ENCODE measurements at places on chromosomes 1 and 21.

DNA sequence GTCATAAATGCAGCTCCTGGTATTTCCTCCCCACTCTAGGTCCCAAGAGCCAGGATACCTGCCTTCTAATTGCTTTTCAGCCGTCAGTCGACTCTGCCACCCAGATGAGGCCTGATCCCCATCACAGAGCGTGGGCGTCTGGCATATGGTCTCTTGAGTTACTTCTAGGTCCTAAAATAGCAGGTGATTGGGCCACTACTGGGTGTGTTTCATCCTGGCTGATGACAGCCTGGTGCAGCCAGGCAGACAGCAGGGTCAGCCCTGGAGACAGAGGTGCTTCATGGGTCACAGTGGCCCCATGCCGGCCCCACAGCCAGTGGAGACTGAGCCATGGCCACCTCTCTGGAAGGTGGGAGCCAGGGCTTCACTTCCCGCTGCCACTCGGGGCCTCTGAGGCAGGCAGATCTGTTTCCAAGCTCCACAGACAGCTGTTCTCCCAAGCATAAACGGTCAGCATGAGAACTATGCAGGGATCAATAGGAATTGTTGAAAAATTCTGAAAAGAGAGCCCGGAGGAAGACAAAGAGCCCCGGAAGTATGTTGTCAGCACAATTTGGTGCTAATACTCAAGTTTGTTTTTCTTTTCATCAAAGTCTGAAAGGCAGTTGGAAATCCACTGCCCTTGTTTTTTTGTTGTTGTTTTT lies 83.0 kb downstream of the MAN1C1 start:
- DNase-seq = peak; percentile 23

- no peak for DNase-seq
Measured at GRCh38 chr1:87464022-87464490, 135.4 kb downstream of the LMO4 start.

DNA sequence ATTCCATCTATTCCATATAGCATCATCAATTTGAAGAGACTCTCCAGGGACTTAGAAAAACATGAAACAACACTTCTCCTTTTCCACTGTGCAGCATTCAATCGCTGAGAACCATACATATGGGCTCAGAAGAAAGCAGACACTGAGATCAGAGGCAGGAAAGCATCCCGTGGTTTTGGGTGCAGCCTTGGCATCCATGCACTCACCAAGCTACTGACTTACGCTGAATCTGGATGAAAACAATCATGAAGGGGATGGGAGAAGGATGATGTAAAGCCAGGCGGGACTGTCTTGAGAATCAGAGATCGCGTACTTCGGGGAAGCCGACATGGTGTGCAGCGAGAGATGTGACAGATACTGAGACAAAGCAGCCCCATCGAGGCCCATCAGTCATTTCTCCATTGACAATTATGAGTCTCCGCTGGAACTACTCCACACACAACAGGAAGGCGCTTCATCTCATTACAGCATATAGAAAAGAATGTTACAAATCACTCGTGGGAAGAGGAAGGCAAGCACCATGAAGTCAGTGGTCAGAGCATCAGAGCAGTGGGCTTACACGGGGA lies 2.3 kb upstream of the TIAM1 start:
- no peak for DNase-seq

DNA sequence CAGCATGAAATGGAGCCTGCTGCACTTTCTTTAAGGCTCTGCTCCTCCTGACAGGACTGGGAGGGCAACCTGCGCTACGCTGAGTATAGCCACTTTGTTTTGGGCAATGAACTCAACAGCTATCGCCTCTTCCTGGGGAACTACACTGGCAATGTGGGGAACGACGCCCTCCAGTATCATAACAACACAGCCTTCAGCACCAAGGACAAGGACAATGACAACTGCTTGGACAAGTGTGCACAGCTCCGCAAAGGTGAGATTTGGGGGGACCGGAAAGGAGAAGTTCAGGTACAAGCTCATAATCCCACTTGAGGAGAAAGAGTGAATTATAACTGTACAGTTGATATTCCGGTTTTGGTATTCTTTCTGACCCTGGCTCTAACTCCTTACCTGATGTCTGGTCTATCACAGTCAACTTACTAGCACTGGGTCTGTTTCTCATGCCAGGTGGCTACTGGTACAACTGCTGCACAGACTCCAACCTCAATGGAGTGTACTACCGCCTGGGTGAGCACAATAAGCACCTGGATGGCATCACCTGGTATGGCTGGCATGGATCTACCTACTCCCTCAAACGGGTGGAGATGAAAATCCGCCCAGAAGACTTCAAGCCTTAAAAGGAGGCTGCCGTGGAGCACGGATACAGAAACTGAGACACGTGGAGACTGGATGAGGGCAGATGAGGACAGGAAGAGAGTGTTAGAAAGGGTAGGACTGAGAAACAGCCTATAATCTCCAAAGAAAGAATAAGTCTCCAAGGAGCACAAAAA lies 5.4 kb downstream of the ANGPTL7 start:
- DNase-seq = no peak

DNA sequence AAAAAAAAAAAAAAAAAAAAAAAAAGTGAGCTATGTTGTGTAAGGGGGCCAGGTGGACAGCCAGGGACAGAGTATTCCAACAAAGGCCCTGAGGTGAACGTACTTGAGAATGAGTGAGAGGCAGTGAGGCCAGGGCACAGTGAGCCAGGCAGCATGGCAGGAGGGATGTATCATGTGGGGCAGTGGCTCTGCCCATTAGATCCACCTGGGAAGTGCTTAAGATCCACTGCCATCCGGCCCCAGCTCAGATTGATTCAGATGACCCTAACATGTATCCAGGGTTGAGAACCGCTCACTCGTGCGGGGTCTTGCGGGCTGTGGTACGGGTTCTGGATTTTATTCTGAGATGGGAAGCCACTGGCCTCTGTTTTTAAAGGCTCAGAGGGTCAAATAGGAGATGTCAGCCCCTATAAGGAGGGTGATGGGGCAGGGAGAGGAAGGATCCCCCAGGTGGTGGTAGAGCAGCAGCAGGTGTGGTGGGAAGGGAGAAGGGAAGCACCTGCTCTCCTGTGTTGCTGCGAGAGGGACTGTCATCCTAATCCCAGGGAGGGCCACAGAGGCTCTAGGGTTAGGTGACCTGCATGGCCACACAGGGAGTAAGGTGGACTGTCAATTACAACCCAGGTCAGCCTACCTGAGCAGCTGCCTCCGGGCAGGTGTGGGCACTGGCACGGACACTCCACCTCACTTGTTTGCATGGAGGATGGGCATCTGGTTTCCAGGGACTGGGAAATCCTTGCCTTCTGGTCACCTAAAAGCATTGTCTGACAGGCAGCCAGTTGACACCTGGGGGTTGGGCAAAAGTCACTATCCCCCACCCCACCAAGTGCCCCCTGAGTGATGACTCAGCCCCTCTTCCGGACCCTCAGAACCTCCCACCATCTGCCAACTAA lies 31.6 kb downstream of the CDK18 start:
- no peak for DNase-seq

GRCh38 chr1:25392841-25393240 lies 27.8 kb downstream of the RHCE start:
- no peak for DNase-seq

- DNase-seq = no peak
Measured at GRCh38 chr21:39842741-39843459, 24.3 kb upstream of the PCP4 start.

DNA sequence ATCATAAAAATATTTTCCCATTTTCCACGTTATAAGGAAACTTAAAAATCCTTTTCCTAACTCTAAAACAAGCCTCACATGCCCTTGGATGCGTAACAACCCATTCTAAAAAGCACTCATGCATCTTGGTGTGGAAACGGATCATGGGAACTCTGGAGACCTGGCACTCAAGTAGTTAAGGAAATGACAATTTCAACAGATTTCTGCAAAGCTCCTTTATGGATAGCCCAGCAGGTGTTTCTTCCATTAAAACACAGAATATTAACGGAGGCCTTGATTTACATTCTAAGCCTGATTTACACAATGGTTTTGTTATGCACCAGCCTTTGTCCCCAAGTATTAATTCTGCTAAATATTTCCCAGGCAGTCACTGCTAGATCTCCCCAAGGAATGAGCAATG lies 12.9 kb downstream of the PARS2 start:
- no peak for DNase-seq

GRCh38 chr1:213969958-213970555 lies 17.7 kb upstream of the PROX1 start:
- DNase-seq = no peak

DNA sequence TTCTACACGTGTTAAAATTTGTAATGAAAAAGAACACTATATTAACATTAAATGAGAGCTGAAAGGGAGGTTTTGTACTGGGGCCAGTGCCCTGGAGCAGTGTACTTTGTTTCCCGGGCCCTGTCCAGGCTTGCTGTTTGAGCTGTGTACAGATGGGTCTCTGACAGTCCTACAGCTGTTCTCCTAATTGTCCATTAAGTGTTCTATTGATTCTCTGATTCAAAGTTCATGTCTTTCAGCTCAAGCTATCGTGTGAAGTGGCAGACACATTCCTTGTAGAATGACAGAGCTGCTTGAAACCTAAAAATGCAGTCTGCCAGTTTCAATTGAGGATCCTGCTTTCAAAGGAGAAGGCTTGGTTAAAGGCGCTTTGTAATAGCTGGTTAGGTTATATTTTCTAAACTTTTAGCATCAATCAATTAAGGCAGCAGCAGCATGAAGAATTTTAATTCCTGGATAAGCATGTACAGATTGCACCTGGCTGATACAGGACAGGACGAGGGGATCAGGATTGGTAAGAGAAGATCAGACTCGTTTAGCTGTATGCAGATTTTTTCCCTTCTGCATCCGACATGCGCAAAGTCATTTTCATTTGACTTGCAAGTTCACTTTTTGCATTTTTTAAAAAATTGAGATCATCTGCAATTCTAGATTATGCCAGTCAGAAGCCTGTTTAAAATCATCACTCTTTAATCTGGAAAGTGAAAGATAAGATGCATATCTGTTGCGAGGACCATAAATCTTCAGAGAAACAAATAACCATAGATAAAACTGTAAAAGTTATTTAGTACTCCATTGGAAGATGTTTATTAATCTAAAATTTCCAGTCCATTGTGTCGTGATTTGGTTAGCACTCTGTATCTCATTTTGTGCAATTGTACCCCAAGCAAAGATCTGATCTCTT lies 98.5 kb downstream of the ATG4C start:
- DNase-seq = no peak

GRCh38 chr1:62222321-62222720 lies 27.7 kb downstream of the L1TD1 start:
- DNase-seq = no peak

GRCh38 chr21:34558166-34558565 lies 46.2 kb upstream of the KCNE1 start:
- no peak for DNase-seq

DNA sequence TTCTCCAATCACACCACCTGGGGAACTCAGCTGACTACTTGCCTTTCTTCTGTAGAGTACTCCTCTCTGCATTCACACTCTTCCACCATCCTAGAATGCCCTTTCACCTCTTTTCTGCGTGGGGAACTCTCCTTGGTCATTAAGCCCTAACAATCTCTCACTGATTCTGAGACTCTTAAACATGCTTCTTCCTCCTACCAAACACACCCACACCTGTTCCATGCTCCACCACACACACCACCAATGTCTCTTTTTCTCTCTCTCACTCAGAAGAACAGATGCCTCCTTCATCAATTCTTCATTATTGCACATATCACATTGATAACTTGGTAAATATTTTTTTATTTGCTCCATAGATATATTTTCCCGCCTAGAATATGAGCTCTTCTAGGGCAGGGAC lies 53.6 kb downstream of the WARS2 start:
- no peak for DNase-seq

- DNase-seq = peak; percentile 2
Measured at GRCh38 chr1:52028328-52028727, 5.3 kb downstream of the KTI12 start.

DNA sequence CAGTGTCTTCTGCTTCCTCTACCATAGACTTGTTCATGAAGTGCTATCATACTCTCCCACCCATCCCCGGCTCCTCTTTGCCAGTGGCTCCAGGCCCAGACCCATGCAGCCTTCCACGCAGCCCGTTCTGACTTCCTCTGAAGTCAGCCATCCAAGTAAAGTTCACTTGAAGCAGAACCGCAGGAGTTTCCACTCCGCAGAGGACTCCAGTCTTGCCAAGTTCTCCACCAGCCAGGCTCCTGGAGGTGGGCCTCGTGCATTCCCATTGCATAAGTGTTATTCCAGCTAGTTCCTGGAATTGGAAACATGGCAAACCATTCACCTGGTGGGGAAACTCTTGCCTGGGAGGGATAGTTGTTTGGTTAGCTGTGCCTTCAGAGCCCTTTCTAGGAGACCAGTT lies 185.1 kb downstream of the PLPP3 start:
- DNase-seq = no peak

DNA sequence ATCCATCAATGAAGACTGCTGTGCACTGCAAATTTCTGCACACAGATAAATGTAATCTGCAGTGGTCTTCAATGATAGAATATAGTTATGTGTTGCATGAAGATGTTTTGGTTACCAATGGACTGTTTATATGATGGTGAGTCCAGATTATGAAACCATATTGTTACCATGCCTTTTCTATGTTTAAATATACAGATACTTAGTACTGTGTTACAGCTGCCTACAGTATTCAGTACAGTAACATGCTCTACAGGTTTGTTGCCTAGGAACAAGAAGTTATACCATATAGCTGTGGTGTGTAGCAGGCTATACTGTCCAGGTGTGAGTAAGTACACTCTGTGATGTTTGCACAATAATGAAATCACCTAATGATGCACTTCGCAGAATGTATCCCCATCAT lies 40.8 kb downstream of the SORT1 start:
- DNase-seq = no peak

DNA sequence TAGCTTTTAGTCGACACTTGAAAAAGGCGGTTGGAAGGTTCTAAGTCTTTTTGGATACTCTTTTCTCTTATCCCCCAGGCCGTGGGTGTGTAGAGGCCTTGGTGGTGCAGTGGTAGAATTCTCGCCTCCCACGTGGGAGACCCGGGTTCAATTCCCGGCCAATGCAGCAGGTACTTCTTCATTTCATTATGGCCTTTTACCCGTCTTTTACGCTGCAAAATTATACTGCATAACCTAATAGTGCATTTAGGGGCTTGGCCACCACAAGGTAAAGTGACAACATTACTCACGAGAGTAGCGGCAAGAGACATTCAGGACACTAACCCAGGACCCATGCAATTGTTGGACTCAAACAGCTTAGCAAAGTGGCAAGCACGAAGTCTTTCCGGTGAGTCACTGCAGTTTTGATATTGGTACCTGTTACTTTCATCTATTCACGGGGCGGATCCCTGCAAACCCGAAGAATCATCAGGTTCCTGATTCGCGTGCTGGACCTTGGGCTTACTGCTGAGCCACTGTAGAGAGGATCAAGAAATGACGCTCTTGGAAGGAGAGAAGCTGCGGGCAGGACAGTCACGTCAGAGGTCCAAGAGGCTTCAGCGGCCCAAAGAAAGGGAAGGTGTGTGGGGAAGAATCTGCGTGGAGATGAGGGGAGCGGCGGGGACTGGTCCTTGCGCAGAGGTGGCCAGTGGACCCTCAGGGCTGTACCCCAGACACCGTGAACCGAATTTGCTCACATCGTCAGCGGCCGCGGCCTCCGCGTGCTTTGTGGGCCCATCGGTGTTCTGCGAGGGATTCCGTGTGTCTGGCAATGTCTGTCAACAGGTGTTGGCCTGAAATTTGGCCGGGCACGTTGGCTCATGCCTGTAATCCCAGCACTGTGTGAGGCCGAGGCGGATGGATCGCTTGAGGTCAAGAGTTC lies 12.9 kb upstream of the RNU1-4 start:
- DNase-seq = peak; percentile 29

Data from inflammatory macrophage treated with lipopolysaccharide for 4 hours (primary cell).